ENCODE measurements at places on chromosomes 4 and X.

GRCh38 chr4:80897537-80898303, 132.8 kb upstream of the BMP3 start:
- DNase-seq: no peak

DNA sequence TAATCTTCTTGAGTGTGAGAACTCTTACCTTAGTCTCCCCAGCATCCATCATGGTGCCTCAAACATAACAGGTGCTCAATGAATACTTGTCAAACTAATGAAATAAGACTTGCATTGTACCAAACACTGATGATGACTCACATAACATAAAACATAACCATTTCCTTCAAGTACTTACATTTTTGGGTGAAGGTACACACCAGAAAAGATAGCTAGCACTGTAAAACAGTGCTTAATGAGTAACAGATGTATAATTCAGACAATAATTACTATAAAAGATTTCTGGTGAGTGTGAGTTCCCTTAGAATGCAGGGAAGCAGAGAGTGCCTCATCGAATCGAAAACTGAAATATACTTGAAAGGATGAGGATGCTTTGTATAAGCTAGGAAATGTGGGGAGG, 70.1 kb upstream of the HCCS start:
- no peak for DNase-seq

- DNase-seq: no peak
Measured at GRCh38 chr4:156754832-156755570, 216.6 kb downstream of the PDGFC start.

- DNase-seq: no peak
Measured at GRCh38 chr4:63693321-63693720, 715.9 kb downstream of the TECRL start.

- DNase-seq: peak; percentile 5
Measured at GRCh38 chrX:23554304-23554703, 113.0 kb upstream of the PRDX4 start.

- DNase-seq: no peak
Measured at GRCh38 chr4:85952972-85953650, 406.7 kb downstream of the MAPK10 start.

GRCh38 chrX:46978341-46979291, 66.4 kb downstream of the JADE3 start:
- DNase-seq: peak; percentile 44

GRCh38 chrX:119488749-119489148, 20.5 kb downstream of the SLC25A5 start:
- peak; percentile 4 for DNase-seq

GRCh38 chrX:96611619-96612362, 72.9 kb upstream of the DIAPH2 start:
- no peak for DNase-seq

- DNase-seq: no peak
Measured at GRCh38 chr4:65018313-65018712, 609.1 kb upstream of the TECRL start.

GRCh38 chrX:151226941-151227340, 50.6 kb downstream of the GPR50 start:
- no peak for DNase-seq

DNA sequence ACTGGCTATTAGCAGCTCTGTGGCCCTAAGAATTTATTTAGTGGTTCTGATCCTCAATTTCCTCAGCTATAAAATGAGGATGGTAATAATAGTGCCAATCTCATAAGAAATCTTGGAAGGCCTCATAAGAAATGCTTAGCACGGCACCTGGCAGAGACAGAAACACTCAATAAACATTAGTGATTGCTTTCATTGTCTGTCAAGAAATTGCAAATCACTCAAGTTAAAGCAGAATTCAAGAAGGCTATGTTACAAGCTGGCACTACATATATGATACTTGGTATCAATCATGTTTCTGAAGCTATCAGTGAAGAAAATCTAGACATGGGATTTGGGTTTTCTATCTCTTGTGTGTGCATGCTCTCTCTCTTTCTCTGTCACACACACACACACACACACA, 267.7 kb upstream of the KCNIP4 start:
- no peak for DNase-seq

DNA sequence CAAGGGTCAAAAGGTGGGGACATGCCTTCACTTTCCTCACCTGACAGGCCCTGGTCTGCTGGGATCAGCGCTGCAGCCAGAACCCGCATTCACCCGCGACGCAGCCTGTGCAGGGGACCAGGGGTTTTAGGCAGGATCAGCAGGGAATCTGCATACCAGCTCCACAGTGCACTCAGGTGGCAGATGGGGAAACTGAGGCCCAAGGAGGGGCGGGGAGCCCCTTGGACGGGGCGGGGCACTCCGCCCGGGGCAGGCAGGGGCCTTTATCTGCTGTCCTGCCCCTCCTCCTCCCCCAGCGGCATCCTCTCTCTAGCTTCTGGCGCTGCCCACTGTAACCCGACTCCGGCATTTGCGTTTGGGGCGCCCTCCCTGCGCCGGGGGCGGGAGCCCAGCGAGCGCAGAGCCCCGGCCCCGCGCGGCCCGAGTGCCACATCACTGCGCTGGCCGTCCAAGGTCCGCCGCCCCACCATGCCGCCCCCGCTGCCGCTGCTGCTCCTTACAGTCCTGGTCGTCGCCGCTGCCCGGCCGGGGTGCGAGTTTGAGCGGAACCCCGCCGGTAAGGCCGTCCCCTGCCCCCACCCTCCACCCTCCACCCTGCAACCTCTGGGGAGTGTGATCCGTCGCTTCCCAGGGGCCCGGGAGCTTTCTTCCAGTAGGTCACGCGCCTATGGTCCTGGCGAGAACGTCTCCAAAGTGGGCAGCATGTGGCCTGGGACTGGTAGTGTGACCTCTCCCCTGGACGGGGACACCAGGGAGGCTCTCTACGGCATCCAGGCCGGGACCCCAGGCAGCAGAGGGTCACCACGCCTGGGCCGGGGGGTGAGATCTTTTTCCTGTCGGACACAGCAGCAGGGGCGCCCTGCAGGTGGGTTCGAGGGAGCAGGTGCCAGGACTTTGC, at the start of gene CPZ:
TSS of gene CPZ (plus strand) at position 400 of the 898 bp plus-strand sequence. CDS start at position 469, 69 bp downstream.
- DNase-seq: no peak

GRCh38 chr4:42750856-42751255, 94.0 kb upstream of the ATP8A1 start:
- DNase-seq: no peak

- DNase-seq: no peak
Measured at GRCh38 chr4:7166237-7166636, 26.1 kb upstream of the SORCS2 start.

DNA sequence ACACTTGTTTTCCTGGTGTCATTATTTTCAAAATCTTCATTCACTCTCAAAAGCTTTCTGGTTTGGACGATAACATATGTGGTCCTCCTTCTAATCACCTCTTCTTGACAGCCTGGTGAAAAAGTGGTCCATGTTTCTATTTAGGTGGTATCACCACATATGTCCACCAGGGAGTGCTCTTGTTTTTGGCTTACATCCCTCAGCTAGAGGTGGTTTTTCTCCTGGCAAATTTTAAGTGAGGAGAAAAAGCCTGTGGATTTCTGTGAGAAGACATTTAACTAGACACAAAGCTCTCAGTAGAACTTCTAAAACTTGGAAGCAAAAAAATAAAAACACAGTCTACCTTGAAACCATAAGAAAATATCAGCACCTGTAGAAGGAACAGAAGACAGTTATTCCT, 58.0 kb upstream of the FRMPD4 start:
- peak; percentile 8 for DNase-seq

- DNase-seq: no peak
Measured at GRCh38 chr4:76594173-76594572, 159.1 kb downstream of the SHROOM3 start.

DNA sequence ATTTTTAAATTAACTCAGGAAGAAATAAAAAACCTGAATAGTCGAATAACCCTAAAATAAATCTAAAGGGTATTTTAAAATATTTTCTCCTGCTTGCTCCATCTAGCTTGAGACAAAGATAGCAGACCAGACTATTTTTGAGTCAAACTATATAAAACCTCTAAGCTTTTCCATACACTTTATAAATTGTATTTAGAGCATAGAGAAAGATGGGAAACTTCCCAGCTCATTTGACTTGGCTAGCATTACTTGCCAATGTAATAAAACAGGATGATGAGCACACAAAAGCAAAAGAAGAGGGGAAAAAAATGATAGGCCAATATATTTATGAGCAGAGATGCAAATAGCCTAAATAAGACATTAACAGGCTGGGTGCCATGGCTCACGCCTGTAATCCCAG, 117.1 kb downstream of the ANAPC4 start:
- DNase-seq: no peak

DNA sequence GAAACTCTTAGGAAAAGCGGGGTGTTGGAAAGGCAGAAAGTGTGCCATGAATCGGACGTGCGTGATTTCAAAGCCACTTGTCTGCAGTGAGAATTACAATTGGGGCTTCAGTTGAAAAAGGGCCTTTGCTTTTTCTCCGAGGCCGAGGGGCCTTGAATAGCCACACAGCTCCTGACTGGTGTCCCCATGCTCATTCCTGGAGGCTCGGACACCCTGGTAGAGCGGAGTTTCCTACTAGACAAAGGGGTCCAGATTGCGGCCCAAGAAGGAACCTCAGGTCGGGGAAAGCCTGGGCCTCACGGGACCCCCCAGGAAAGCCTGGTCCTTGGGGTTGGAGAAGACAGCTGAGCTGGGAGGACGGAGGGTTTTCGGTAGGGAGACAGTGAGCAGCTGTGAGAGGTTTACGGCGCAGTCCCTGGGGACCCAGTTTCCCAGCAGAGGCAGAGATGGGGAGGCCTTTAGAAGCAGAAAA, 3.0 kb upstream of the SHOX start:
- DNase-seq: no peak

GRCh38 chr4:151315212-151315886, 10.1 kb downstream of the SH3D19 start:
- DNase-seq: no peak

DNA sequence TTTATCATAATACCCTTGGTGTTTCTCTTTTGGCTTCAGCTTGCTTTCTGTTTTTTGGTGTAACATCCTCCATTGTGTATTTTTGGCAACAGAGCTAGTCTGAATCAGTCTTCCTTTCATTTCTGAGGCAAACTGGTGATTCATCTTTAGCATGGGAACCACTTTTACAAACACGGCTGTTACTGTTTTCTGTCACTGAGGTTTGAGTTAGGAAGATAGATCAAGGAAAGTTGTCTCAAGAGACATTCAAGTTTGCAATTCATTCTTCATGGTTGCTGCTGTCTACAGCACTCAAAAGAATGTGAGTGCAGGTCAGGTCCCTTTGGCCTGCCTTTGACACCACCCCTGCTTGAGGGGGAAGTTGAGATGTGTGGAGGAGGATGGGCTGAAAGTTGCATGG, 36.3 kb downstream of the IL21 start:
- no peak for DNase-seq

- no peak for DNase-seq
Measured at GRCh38 chr4:137649711-137650450, 117.6 kb upstream of the PCDH18 start.

DNA sequence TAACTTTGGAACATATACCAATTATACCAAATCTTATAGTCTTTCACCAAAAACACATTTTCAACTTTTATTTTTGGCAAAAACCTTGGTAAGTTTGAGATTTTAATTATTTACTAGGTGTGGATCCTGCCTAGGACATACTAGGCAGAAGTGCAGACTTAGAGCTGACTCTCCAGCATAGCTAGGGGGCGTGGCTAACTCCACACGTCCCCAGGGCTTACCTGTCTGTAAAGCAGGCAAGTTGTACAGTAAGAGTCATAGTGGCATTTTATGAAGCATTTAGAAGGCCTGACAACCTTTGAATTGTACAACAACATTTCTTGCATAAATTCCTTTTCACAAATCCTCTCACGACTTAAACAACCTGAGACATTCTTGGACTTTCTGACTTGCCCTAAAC, 19.2 kb upstream of the GRPEL1 start:
- DNase-seq: no peak

GRCh38 chrX:42776195-42776594, 1.8 kb downstream of the PPP1R2C start:
- no peak for DNase-seq

- DNase-seq: no peak
Measured at GRCh38 chr4:20428436-20429160, 176.9 kb downstream of the SLIT2 start.

DNA sequence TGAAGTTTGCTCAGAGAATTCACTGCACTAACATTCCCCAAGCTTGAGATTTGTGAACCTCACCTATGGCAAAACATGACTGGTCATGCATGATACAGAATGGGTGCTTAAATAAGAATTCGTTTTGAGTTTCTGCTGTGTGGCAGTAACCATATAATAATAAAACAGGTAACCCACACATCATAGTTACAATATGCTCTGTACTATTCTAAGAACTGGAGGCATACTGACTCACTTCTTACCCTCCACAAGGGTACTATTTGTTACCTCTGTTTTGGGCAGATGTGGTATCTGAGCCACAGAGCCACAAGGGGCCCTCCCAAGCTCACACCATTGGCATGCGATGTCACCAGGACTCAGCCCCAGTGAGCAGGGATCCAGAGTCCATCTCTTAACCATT, 17.6 kb downstream of the SLC2A9 start:
- DNase-seq: no peak

DNA sequence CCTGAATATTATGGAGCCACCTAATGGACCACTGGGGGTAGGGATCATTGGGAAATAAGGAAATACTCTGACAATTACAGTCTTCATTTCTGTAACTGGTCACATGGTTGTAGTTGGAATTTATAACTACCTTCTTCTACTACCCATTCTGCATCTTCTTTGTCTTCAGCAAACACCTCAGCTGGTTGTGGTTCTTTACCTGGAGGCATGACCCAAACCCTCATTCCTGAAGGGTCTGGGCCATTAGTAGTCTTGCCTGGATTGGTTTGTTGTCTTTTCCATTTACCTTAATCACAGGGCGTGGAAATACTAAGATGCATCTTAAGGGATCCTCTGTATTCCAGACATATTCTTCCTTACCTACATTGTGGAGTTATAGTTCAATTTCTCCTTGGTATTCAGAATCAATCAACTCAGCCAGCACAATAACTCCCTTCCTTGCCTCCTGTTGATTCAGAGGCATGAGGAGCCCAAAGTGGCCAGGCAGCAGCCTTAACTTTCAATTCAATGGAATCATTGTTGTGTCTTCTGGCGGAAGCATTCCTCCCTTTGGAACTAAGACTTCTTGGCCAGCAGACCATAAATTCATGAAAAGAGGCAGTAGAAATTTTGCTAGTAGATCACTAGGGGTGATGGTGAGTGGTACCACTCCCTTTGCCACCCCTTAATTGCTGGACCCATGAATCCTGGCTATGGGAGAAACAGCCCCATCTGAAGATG, 75.7 kb upstream of the RAP2C start:
- DNase-seq: no peak

DNA sequence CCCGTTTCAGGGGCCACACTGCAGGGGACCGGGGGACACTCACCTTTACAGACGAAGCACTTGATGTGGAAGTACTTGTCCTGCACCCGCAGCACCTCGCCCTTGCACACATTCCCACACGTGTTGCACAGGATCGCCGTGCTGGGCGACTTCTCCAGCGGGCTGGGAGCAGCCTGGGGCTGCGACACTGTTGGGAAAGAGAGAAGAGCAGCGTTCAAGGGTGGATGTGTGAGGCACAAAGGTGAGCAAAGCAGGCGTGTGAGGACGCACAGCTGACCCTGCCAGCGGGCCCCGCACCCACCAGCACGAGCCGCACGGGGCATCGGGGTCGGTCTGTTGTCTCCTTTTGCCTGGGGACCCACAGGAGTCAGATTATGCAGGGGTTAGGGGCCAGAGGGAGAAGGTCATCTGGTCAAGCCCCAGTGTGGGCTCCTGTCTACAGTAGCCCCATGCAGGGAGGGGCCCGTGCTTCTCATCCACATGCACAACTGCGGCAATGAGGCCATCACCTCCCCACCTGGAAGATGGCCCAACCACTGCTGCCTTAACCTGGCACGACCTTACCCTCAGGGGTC, 52.1 kb downstream of the ABLIM2 start:
- no peak for DNase-seq

- DNase-seq: no peak
Measured at GRCh38 chr4:26074712-26075430, 160.9 kb downstream of the SMIM20 start.

- DNase-seq: no peak
Measured at GRCh38 chr4:133145758-133146573, 3.1 kb upstream of the PCDH10 start.

Measured in NCI-H1105 (cell line).